ENCODE measurements at places on chromosomes 11 and 22. TPM values are rescaled to one million over a fixed set of nuclear protein-coding genes. Genes with fewer than 3 reads are reported as not detected.

The RFPL1 gene
- total RNA-seq: not detected

The LMNTD2 gene
- total RNA-seq: 13.1 TPM

The C22orf31 gene
- 0.52 TPM for total RNA-seq

The SLC22A9 gene
- not detected for total RNA-seq

The OR56B1 gene
- not detected for total RNA-seq

The HBB gene
- total RNA-seq: 18.5 TPM

The LAYN gene
- 2.3 TPM for total RNA-seq

The DYNC2H1 gene
- total RNA-seq: 12.1 TPM

The RAB39A gene
- total RNA-seq: not detected

The LMO1 gene
- total RNA-seq: 7.0 TPM

GRCh38 chr11:3849297-3849874, 6.1 kb upstream of the STIM1 start:
- DNase-seq: no peak

- no peak for DNase-seq
Measured at GRCh38 chr11:17154409-17155159, 53.2 kb downstream of the PIK3C2A start.

DNA sequence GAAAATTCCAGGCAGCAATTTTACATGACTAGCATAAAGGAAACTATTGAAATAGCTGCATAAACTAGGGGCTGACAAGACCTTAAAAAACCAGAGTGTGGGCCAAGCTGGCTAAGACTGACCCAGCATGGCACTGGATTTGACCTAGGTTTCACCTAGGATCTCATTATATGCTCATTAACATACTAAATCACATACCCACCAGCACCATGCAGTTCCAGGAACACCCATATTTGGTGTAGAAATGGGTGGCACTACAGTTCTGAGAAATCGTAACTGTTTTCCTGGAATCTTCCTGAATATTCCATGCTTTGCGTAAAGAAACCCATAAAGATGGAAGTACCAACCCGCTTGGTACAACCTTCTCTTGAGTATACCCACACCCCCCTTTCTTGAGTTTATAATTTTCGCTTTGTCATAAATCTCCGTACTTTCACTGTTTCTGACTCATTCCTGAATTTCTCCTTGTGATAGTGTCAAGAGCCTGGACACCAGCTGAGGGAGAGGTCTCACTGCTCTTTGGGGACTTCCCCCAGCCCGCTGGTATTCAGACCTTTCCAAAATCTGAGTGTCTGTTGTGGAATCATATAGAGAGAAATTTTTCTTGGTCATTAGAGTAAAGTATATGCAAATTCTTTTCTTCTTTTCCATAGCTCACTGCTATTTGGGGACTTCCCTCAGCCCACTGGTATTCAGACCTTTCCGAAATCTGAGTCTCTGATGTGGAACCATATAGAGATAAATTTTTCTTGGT, 55.1 kb downstream of the MTMR3 start:
- no peak for DNase-seq

DNA sequence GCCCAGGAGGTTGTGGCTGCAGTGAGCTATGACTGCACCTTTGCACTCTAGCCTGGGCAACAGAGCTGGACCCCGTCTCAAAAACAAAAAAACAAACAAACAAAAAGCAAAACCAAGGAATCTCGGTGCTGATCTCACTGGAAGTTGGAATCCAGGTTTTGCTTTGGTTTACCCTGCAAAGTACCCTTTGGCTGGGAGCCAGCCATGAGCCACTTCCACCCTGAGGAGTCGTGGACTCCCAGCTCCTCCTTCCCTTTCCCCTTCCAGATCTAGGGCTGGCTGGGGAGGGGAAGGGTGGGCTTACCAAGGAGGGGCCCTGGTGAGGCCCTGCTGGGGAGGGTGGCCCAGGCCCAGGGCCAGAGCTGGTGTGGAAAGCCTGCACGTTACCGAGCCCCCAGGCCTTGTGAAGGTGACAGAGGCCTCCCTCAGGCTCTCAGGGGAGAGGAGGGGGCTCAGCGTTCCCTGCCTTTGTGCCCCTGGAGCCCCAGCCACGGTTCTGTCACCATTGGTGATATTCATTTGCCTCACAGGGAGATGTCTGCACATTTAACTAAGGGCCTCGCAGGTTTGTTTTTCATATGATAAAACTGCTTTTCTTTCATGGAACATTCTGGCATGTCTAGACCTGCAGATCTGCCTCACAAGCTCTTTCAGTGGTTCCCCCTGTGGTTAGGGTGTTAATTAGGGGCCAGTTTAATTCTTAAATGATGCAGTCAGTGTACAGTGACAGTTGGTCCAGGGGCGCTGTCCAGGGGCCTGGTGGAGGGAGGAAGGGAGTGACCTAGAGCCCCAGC, 29.0 kb downstream of the FBLN1 start:
- no peak for DNase-seq

GRCh38 chr11:14073849-14074476, 111.4 kb downstream of the SPON1 start:
- peak; percentile 87 for DNase-seq

- DNase-seq: peak; percentile 77
Measured at GRCh38 chr11:117419482-117420142, 92.0 kb downstream of the CEP164 start.

GRCh38 chr11:62553080-62553838, 6.7 kb upstream of the AHNAK start:
- DNase-seq: peak; percentile 91

DNA sequence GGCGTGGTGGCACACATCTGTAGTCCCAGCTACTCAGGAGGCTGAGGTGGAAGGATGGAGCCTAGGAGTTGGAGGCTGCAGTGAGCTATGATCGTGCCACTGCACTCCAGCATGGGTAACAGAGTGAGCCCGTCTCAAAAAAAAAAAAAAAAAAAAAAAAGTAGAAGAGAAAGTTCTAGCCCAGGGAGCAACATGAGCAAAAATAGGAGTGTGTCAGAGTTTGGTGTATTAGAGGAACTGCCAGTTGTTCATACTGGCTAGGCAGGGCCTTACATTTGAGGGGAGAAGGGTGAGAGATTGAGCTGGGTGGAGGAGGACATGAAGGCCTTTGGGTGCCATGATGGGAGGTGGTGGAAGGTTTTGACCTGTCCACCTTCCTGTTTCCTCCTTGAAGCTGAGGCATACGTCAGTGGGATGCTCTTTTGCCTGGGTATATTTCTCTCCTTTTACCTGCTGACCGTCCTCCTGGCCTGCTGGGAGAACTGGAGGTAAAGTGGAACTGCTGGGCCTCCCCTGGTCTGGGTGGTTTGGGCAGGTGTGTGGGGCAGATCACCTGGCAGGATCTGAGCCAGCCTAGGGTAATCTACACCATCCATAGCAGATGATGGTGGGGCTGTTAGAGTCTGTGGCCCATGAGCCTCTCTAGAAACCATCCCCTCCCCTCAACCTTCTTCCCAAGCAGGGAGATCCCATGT, 7.3 kb downstream of the SIDT2 start:
- DNase-seq: peak; percentile 68

DNA sequence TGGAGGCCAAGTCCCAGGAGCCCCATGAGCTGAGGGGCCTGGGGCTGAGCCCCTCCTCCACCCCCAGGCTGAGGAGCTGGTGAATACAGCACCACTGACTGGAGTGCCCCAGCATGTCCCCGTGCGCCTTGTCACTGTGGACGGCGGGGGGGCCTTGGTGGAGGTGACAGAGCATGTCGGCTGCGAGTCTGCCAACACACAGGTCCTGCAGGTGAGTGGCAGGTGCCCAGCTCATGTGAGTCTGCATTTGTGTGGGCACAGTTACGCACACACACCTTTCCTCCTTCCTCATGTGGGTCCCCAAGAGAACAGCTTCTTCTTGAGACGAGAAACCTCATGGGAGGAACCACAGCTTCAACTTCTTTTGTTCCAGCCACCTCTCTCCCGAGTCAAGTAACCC, 7.7 kb downstream of the TMEM132A start:
- no peak for DNase-seq

GRCh38 chr11:69201764-69202370, 46.1 kb downstream of the SMIM38 start:
- peak; percentile 65 for DNase-seq

GRCh38 chr11:112367895-112368294, 107.2 kb upstream of the PLET1 start:
- DNase-seq: no peak

DNA sequence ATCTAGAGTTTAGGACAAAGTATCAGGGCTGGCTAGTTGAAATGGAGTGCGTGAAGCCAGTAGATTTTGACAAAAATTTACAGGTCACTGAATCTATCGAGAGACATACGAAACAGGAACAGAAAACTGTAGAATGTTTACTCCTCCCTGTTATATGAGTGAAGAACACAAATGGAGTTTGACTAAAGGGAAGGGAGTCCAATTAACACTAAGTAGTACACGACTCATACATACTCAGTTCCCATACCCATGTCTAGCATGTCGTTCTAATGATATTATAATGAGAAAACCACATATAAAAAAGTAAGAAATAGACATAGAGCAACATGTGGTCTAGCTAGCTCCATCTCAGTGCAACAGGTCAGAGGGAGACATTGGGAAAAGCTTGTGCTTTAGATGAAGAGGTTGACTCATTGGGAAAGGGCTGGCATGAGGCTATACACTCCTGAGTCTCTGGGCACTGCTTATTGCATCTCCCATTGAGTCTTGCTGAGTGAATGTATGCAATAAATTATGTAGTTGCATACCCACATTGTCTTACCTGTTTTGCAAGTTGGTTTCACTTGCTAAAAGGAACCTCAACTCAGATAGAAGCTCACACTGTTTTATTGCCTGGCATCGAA, 43.5 kb downstream of the CD44 start:
- no peak for DNase-seq

DNA sequence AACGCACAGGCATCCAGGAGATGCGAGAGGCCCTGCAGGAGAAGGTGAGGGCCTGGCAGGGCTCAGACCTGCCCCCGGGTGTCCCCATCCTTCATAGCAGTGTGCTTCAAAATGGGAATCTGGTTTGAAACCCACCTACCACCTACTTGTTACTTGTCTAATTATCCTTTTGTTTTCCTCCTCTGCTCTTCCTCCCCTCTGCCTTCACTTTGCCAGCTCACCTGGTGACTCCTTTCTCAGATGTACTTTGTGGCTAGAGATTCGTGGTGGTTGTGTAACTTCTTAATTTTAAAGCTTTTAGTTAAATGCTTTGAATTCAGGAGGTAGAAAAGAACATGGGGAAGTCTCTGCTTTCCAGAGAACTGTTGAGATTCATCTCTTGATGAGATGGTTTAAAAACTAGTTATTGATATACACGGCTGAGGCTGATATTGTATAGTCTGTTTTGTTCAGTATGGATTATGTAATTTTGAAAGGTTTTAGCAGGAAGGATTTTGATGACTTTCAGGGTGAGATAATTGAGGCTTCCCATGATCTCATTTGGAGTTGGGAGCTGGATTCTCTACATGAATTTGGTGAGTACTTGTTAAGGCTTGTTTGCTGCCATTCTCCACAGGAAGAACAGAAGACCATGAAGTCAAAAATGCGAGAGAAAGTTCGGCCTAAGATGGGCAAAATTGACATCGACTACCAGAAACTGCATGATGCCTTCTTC, 8.0 kb downstream of the SF3B2 start:
- no peak for DNase-seq

- no peak for DNase-seq
Measured at GRCh38 chr11:64891880-64892279, 13.5 kb upstream of the EHD1 start.

GRCh38 chr22:32527756-32528155, 53.1 kb downstream of the FBXO7 start:
- DNase-seq: no peak

Measured in lower leg skin (tissue), 4 donors.